ENCODE measurements at places on chromosomes 7 and 10.

- no peak for DNase-seq
These were observed 4.1 kb downstream of the VAX1 start for GRCh38 chr10:117134056-117134305.

GRCh38 chr7:5354460-5355232 is 69.0 kb downstream of the TNRC18 start:
- no peak for DNase-seq

- no peak for DNase-seq
These were observed 33.7 kb upstream of the BHLHA15 start for GRCh38 chr7:98177553-98177952.

DNA sequence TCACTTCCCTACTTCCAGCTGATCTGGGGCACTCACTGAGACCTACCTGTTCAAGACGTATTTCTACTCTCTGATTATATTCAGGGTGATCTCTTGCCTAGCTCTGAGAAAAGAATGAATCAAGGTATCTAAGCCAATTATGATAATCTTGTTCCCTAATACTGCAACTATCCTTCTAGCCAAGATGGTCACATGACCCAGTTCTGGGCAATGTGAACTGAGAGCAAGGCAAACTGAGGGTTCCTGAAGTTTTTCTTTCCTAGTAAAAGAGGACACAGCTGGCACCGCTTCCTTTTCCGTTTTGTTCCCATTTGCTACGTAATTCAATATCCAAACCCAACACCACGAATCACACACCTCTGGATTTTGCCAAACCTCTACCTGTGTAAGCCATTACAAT is 5.9 kb upstream of the GPAM start:
- no peak for DNase-seq

- no peak for DNase-seq
These were observed 326.2 kb upstream of the POT1 start for GRCh38 chr7:125255810-125256209.

- DNase-seq = no peak
These were observed 57.1 kb downstream of the AOAH start for GRCh38 chr7:36667007-36667745.

DNA sequence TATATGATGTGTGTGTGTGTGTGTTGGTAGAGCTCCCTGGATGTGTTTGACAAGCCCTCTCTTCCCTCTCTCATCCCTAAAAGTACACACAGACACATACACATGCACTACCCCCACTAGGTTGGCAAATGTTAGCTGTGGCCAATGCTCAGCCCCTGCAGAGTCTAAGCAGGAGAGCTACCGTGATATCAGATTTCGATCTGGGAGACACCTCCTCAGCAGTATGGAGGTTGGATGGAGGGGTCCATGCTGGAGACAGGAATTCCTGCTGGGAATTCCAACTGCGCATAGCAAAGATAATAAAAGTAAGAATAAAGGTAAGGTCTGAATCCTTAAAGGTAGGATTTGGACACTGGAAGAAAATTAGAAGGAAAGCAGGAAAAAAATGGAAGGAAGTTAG is 85.7 kb downstream of the C10orf90 start:
- no peak for DNase-seq

DNA sequence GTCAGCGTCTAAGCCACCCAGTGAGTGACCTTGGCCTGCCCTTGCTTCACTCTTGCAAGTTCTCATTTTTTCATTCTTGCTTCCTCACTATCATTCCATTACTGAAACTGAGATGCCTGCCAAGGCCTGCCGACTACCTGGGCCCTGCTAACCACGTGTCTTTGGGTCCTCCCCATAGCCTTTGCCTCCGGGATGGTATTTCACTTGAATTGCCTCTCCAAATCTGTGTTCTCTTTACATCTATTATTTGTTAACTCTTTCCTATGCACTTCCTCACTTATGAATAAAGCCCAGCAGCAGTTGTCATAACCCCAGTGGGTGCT is 234.6 kb downstream of the SNX10 start:
- DNase-seq = no peak

DNA sequence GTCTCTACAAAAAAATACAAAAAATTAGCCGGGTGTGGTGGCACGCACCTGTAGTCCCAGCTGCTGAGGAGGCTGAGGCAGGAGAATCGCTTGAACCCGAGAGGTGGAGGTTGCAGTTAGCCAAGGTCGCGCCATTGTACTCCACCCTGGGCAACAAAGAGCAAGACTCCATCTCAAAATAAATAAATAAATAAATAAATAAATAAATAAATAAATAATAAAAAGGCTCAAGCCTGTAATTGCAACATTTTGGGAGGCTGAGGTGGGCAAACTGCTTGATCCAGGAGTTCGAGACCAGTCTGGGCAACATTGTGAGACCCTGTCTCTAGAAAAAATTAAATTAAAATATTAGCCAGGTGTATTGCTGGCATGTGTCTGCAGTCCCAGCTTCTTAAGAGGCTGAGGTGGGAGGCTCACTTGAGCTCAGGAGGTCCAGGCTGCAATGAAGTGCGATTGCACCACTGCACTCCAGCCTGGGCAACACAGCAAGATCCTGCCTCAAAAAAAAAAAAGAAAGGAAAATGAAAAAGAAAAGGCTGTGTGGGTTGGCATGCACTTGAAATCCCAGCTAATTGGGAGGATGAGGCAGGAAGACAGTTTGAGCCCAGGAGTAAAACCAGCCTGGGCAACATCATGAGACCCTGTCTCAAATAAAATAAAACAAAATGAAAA is 27.6 kb upstream of the SRGN start:
- DNase-seq = no peak

- no peak for DNase-seq
These were observed 205.4 kb downstream of the IMMP2L start for GRCh38 chr7:111356941-111357340.

GRCh38 chr10:130455111-130455695 is 319.0 kb downstream of the GLRX3 start:
- no peak for DNase-seq

DNA sequence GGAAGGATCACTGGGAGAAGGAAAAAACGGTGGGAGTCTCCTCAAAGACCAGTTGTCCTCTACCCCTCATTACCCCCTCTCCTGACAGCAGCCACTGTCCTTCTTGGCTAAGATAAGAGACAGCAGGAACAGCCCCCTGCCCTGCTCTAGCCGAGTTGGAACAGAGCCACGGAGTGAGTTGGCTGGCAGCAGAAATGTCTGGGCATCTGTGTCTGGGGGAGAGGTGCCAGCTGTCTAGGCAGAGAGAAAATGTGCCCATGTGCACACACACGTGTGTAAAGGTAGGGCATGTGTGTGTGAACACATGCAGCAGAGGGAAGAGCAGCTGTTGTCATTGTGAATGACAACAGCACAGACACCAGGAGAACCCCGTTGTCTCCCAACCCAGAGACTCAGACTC is 9.4 kb upstream of the HILPDA start:
- no peak for DNase-seq

DNA sequence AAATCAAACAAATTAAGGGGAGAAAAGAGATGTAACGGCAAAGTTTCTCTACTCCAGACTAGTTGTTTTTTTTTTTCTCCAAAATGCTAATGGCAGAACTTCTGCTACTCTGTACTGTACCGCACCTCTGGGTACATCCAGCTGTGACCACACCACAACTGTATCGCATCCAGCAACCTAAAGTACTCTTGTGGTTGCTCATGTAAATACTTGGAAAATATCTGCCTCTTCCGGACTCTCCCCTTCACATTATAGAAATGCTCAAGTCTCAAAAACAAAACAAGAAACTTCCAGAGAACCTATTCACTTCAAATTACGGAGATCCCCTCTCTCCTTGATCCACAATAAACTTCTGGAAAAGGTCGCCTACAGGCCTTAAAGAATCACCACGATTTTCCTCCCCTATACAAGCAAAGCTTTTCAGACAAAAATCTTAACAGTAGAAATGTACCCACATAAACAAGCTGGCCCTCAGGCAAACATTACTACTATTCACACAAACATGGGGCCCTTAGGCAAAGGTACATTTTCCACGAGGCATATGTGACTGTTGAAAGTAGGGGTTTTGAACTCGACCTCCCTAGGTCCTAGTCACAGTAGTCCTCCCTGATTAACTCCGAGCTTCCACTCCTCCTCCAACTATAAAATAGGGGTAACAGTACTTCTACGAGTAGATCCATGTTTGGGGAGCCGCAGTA is 222.9 kb upstream of the MKLN1 start:
- no peak for DNase-seq

DNA sequence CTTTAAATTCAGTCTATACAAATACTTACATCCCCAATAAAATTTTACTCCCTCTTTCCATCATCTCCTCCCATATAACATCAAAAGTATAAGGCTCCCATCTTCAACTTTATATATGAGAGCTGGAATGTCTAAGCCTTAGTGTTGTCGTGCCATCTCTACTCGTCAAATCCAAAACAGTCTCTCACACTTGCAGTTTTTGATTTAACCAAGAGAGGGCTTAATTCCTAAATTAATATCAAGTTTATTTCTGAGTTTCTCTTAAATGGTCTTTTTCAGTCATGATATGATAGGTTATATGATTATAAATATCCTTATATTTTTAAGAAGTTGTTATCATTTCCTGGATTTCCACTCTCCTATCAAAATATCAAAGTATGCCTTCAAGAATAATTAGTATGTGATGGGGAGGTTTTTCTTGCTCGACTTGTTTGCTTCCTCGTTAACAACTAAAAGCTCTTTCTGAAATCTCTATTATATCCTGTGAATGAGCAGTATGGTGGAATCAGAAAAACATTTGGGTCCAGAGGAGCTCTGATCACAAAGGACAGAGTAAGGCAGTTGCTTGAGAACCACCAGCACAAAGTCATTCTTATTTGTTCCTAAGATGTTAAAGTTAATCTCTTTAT is 12.5 kb upstream of the LIPK start:
- peak; percentile 25 for DNase-seq

DNA sequence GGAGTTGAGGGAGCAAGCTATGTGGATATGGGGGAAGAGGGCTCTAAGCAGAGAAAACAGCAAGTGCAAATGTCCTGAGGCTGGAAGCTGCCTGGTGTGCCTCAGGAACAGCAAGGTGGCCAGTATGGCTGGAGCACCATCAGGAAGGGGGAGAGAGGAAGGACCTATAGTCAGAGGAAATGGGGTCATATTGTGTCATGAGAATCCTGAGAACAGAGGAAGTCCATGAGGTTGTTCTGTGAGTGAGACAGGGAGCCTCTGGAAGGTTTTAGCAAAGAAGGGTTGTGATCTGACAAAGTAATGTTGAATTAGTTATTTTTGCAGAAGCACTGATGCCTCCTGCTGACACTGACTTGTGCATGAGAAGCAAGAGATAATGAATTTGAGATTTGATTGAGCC is 204.3 kb downstream of the PTEN start:
- no peak for DNase-seq

DNA sequence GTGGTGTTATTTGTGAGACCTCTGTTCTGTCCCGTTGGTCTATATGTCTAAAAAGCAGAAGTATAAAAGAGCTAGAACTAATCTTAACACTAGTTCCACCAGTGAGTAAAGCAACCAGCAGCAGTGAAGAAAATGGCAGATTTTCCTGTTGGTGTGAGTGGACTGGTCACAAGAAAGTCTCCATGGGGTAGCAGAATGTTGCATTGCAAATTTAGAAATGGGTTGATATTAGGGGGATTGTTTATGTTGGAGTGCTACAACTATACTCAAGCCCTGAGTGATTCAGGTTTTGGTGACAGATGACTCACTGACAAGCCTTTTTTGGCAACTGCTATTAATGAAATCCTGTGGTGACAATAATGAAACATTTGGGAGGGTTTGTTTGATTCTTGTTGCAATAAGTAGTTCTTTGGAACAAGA is 5.6 kb downstream of the AVL9 start:
- peak; percentile 31 for DNase-seq

DNA sequence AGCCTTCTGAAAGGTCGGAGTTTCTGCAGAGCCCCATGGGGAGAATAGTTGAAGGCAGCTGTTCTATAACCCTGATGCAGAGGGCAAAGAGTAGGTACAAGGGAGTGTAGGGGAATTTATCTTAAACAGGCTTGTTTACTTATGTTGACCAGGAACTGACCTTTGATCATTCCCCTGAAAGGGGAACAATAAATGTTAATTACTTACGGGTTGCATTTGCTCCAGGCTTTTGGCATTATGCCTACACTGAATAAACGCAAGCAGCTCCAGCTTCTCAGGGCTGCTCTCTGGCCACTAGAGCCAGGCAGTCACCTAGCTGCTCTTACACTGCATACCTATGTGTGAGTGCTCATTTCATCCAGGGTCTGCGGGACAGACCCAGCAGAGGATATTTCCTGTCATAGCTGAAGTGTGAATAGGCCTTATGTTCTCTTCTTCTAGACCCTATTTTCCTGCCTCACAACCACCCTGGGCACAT is 26.9 kb upstream of the ABCA13 start:
- no peak for DNase-seq

Data from ACHN (cell line).